ENCODE measurements at places on chromosomes 12 and 14.

- no peak for DNase-seq
Observed at GRCh38 chr14:104598910-104599273, 5.7 kb downstream of the TMEM179 start.

DNA sequence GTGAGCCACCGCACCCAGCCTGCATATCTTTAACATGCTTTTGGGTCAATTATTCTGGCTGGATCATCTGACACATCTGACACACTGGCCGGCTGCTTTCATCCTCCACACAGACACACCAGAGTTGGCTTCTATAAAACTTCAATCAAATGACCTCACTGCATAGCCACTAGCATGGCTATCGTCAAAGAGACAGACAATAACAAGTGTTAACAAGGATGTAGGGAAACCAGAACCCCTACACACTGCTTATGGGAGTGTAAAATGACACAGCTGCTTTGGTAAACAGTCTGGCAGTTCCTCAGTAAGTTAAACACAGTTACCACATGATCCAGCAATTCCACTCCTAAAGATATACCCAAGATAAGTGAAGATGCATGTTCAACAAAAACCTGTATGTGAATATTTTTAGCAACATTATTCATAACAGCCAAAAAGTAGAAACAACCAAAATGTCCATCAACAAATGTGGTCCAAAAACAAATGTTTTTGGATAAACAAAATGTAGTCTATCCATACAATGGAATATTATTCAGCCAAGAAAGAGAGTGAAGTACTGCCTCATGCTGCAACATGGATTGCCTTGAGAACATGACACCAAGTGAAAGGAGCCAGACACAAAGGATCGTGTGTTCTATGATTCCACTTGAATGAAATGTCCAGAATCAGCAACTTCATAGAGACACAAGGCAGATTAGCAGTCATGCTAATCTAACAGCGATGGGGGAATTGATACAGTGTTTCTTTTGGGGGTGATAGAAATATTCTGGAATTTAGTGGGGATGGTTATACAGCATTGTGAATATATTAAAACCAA is 10.1 kb downstream of the KDM2B start:
- no peak for DNase-seq

DNA sequence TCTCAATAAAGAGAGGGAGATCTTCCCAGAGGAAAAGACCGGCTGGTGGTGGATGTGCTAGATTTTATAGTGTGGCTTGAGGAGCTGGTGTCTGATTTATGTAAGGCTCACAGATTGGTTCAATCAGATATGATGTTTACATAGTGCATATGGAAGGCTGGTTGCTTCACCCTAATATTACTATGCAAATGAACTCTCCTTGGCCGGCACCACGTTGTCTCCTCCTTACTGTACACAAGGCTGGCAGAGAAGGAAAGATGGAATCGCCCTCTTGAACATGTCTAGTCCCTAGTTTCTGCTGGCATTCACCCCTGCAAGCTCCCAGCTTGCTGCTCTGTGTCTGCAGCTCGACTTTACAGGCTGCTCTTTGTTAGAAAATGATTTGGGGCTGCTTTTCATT is 8.9 kb downstream of the FAM186A start:
- no peak for DNase-seq

GRCh38 chr12:20017802-20018201 is 350.5 kb upstream of the PDE3A start:
- DNase-seq = no peak

DNA sequence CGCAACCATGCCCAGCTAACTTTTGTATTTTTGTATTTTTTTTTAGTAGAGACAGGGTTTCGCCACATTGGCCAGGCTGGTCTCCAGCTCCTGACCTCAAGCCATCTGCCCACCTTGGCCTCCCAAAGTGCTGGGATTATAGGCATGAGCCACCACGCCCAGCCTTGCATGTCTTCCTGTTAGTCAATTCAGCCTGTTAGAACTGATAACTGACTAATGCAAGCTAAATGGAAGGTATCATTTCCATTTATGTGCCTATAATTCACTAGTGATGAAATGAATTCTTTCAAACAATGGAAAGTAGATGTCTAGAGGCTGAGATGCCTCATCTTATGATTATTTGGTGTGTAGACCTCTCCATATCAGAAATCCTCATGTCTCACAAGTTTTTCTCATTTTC is 37.3 kb upstream of the DIP2B start:
- no peak for DNase-seq

GRCh38 chr12:118625050-118625675 is 248.8 kb downstream of the SUDS3 start:
- no peak for DNase-seq
